ENCODE measurements at places on chromosomes 11 and 22.

- peak; percentile 62 for DNase-seq
Observed at GRCh38 chr22:29704528-29705285, 15.1 kb upstream of the CABP7 start.

- DNase-seq: no peak
Observed at GRCh38 chr11:120043328-120043945, 94.5 kb downstream of the TRIM29 start.

DNA sequence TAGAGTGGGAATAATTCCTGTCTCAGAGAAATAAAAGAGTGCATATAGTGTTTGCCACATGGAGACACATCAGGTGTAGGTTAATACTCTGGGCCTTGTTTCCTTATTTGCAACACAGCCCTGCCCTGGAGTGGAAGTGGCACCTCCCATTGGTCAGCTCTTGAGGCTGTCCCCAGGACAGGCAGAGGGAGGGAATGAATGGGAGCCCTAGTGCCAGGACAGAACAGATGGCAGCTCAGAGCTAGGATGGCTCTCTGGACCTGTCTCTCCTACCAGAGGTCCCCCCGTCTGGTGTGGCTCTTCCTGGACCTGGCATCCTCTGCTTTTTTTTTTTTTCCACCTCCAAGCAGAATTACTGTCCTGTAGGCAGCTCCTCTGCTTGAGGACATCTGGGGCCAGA lies 35.6 kb downstream of the LIMK2 start:
- no peak for DNase-seq

GRCh38 chr11:112523031-112523430 lies 262.4 kb upstream of the PLET1 start:
- DNase-seq: no peak

DNA sequence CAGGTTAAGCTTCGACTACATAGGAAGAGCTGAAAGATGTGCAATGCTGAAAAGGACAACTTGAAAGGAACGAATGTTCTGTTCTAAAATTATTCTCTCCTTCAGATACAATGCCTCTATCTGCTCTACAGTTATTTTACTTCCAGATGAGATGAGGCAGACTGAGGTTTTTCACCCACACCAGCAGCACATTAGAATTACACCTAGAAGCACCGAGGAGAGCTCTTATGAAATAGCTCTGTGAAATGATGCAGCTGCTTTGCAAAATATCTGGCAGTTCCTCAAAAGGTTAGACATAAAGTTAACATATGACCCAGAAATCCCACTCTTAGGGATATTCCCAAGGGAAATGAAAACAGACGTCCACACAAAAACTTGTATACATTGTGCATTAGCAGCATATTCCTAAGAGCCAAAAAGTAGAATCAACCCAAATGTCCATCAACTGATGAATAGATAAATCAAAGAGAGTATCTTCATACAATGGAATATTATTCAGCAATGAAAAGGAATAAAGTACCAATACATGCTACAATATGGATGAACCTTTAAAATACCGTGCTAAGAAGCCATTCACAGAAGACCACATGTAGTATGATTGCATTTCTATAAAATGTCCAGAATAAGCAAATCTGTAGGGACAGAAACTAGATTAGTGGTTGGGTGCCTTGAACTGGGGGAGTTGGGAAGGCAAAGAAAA lies 34.5 kb downstream of the WT1 start:
- DNase-seq: no peak

Data from pancreas (tissue), 10 donors.